Inflammatory macrophage treated with lipopolysaccharide for 1 hour (primary cell): ENCODE measurements at places on chromosomes 2 and 18.
A peak's percentile ranks its signal among the peaks of the same experiment; 100 is the strongest.

DNA sequence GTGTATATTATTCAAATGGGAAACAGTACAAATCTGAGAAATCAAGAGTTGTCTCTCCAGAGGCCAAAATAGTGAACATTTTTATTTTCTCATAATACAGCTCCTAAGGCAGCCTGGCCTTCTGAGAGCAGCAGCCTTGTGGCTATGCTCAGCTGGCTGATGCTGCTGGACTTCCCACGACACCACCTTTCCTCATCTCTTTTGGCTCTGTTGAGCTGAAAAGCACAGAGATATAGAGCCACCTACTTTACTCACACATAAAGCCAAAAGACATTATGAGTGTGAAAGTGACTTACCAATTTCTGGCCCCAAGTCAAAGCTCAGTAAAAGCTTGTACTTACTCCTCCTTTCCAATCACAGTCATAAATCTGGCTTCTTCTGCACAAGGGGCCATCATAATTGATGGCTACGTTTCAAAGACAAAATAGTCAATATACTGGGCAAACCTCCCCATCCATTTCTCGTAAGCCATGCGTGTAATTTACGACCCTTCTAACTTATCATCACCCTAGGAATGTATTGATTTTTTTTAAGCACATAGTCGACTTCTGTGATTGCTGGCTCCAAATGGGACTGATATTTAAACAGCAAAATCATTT, 18.6 kb upstream of the REG3A start:
- DNase-seq, result no peak

DNA sequence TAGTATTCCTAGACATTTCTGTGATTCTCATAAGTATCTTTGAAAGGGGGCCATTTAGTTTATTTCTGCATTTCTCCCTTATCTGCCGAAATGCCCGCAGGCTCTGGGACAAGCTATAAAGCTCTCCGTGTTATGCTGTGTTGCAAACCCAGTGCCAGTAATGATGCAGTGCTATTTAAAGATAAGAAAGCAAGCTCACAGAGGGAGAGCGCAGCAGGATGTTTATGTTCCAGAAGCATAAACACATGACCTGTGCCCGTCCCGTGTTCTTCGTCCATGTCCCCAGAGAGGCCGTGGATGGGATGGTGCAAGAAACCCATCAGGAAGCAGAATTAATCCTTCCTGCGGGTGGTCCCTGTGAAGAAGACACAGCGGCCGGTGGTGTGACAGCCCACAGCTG, 99.4 kb downstream of the NEDD4L start:
- DNase-seq, result no peak

DNA sequence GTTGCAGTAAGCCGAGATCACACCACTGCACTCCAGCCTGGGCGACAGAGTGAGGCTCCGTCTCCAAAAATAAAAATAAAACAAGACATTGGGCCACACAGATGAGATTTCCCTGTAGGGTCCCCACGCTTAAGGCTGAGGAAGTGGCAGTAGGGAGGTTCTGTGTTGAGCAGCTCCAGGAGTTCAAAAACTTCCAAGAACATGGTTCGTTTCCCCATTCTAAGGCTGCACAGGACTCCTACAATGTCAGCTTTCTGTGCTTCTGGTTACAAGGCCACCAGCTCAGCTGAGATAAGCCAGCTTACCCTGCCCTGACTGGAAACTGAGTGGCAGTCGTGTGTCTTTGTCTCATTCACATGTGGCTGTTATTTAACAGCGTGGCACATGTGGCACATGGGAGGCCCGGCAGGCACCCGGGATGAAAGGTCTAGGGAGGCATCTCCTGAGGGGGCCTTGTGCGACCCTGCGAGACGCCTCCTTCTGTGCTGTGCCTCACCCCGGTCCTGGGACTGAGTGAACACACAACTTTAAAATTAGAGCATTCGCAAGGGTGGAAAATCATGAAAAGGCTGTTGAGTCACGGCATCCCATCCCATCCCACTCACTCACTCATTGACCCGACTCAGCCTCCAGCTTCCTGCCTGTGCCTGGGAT, 7.7 kb downstream of the ITGB1BP1 start:
- DNase-seq, result peak; percentile 68

GRCh38 chr2:127220102-127220767, at the start of gene CYP27C1:
TSS of gene CYP27C1 (minus strand) at chr2:127220299. CDS start at chr2:127220270, 29 bp downstream.
- no peak for DNase-seq

DNA sequence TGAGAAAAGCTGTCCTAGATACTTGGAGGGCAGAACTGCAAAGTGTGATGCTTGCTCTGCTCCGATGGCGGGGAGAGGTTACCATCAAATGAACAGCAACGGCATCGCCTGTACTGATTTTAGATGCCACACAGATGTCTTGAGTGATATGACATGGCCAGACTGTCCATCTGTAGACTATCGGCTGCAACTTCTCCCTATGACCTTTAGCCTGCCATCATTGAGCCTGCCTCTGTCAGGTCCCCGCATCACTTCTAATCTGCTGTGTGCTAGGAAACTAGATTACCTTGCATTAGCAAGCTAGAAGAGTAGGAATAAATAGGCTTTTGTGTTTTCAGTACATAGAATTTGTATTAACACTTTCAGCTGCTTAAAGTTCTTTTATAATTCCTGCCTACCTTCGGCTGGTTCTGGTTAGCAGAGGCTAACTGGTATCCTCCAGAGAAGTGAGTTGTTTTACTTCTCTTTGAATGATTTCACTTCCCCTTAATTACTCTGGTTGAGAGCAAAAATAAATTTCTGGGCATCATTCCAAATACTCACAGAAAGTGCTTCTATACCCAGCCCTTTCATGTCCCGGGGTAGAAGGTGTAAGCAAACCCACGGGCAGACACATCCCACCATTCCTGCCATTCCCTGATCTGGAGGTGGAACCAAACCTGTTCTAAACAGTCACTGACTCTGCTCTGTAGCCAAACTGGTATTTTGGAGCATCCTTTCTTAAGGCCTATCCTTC, 24.0 kb downstream of the GAREM2 start:
- DNase-seq, result peak; percentile 31

DNA sequence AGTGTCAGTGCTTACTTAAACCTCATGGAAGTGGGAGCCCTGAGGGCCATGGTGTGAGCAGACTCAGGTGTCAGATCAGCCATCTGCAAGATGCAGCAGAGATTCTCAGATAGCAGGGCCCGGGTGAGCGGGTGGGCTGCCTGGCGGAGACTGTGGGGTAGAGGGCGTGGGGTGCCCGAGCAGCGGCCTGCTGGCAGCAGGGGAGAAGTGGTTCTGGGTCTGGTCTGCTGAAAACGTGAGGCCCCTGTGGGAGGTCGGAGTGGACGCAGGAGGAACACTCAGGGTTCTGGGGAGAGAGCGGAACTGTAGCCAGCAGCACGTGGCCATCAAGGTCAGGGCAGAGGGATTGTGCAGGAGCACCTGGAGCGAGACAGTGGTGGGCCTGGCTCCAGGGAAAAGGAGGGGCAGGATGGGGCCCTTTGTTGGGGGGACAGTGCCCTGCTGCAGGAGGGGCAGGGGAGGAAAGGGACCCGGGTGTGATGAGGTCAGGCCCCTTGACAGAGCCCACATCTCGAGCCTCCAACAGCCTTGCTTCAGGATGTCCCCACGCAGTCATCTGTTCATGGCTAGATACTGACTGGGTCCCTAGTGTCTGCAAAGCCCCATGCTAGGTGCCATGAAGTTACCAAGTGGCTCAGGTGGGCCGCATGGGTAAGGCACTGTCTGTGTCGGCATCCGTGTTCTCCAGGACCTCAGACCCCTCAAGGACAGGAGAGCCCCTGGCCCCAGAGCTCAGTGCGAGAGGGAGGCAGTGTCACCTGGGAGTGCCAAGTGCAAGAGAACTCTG, 2.7 kb upstream of the ESPNL start:
- no peak for DNase-seq

- no peak for DNase-seq
Observed at GRCh38 chr2:10235099-10235908, 67.4 kb upstream of the HPCAL1 start.

- DNase-seq, result peak; percentile 10
Observed at GRCh38 chr2:226059961-226060627, 660.6 kb downstream of the NYAP2 start.

DNA sequence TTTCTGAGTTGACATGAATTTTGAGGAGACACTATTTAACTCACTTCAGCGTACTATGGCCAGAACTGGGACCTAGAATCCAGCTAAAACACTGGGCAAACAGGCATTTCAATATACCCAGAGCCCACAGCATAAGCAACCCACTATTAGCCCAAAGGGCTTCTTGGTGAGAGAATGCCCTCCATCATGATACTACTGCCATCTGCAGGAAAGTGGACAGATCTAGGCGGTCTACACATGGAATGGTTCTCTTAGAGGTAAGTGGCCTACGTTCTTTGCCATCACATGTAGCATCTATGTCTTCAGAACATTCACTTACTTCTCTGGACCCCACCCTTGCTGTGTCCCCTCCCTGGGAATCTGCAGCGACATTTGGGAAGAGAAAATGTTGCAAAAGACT, 181.3 kb upstream of the LINC00305 start:
- no peak for DNase-seq

DNA sequence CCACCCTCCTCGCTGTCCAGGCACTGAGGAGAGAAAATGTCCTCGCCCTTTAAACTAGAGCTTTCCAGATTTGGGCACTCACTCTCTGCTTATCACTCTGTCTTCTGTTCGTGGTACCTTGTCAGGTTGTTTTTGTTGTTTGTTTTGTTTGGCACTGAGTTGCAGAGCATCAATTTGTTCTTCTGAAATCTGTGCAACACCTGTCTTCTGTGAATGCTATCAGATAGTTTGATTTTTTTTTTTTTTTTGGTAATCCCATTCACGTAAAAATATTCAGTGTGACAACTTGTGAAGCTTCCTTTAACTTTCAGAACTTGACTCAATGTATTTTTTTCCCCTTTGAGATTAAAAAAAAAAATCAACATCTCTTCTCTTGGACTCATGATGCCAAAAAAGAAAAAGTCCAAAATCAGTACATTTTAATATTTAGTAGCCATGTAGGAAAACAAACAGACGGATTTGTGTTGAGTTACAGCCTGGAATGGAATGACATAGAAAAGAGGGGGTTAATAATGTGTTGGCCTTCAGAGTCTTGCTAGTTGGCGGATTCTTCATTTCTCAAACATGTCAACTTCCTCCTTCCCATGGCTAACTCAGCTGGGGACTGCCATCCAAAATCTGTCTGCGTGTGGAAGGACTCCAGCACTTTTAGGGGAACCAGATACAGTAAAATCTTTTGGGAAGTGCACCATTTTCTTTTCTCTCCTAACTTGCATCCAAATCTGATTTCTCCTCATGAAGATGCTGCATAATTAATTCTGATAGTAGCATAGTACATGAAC, 1.6 kb downstream of the TMEM178A start:
- peak; percentile 24 for DNase-seq

DNA sequence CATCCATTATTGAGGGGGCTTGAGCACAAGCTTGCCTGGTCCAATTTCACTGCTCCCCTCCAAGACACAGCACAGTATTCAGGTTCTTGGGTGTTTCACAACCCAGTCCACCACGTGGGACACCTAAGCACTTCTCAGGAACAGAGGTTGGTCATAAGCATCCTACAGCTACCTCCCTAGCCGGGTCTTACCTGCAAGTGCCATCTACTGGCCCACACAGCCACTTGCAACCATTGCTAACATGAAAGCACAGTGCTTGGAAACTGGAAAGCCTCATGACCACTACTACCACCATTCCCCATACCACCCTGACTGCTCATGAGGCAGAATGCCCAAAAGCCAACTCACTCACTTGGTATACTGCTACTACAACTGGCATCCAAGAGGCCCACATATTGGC, 105.7 kb upstream of the RPRM start:
- no peak for DNase-seq

DNA sequence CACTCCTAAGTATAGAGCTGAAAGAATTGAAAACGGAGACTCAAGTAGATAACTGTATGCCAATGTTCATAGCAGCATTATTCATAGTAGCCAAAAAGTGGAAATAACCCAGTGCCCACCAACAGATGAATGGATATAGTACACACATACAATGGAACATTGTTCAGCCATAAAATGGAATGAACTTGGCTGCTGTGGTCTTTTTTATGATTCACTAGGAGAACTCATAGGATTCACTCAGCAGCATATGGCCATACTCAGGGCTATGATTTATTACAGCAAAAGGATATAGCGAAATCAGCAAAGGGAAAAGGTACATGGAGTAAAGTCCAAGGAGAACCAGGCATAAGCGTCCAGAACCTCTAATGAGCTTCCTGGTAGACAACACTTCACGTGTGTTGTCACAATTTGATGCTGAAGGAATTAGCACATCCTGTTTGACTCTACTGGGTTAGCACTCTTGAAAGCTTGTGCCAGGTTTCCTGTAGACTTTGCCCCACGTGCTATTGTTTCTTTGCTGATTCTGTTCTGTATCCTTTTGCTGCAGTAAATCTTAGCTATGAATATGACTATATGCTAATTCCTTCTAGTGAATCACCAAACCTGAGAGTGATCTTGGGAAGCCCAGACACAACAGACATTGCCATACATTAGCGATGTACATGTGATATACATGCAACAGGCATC, 15.7 kb downstream of the SPC25 start:
- no peak for DNase-seq

GRCh38 chr2:127357591-127357990, 30.2 kb downstream of the MAP3K2 start:
- DNase-seq, result no peak

GRCh38 chr2:85470850-85471800, 52.6 kb downstream of the SH2D6 start:
- DNase-seq, result no peak

DNA sequence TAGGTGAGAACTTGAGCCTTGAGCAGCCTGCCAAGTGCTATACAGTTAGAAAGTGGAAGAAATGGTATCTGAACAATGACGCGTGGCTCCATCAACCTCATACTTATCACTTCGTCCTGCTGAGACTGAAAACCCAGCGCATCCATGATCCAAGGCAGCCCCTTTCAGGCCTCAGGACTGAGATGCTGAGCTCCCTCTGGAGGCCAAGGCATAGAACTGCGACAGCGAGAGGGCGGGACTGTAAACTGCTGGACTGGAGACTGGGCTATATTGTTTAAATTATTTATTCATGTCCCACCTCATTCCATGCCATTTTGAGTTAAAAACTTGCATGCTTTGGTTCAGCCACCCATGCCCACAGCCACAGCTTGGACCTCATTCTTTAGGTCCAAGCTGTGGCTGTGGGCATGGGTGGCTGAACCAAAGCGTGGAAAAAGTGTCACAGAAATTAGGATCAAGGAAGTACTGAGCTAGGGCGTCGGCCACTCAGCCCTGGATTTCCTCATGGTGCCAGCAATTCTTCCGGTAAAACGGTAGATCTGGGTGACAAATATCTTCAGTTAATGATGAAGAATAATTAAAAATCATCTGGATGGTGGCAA, 195.5 kb downstream of the L3MBTL4 start:
- DNase-seq, result peak; percentile 34

- DNase-seq, result no peak
Observed at GRCh38 chr2:66024391-66024790, 410.5 kb upstream of the MEIS1 start.

DNA sequence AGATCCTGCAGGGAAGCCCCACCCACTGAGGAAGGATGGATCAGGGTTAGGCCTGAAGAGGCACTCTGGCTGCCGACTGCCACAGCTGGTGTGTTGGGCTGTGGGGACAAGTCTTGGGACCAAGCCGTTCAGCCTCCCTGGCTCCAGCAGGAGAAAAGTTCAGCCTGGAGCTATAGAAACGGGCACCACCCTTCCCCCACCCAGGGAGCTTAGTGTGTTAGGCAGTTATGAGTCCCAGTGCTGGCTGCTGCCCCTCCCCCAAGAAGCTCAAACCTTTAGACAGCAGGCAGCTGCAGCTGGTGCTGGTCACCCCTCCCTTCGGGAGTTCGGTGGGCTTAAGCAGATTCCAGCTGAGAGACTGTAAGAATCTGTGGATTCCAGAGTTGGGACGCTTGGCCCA, 447.1 kb upstream of the HS6ST1 start:
- DNase-seq, result no peak
